ENCODE measurements at places on chromosomes 13 and 19.

GRCh38 chr19:29773141-29773540 is 38.6 kb upstream of the CCNE1 start:
- no peak for DNase-seq

- DNase-seq, result no peak
Observed at GRCh38 chr13:43269037-43269481, 245.7 kb downstream of the DNAJC15 start.

DNA sequence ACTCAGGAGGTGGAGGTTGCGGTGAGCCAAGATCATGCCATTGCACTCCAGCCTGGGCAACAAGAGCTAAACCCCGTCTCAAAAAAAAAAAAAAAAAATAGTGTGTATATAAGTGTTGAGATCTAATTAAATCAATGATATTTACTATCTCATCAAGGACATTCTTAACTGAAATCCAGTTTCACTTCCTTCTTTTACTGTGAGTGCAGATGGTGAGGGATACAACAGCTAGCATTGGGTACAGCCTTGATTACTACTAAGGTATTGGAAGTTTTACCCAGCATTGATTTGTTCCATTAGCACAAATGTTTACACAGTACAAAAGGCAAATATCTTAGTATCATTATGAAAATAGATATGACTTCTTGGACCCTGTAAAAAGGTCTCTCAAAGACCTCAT is 546.6 kb downstream of the KCTD12 start:
- no peak for DNase-seq

GRCh38 chr19:13561461-13561860 is 55.2 kb upstream of the CACNA1A start:
- DNase-seq, result no peak

GRCh38 chr19:4358709-4359626 is 15.6 kb downstream of the MPND start:
- DNase-seq, result no peak

- no peak for DNase-seq
Observed at GRCh38 chr13:85236413-85236812, 562.8 kb downstream of the SLITRK6 start.

GRCh38 chr19:4379383-4380253 is 20.7 kb downstream of the SH3GL1 start:
- no peak for DNase-seq

GRCh38 chr13:40706439-40706838 is 40.0 kb upstream of the FOXO1 start:
- DNase-seq, result no peak

- no peak for DNase-seq
Observed at GRCh38 chr13:29907670-29908069, 57.3 kb upstream of the UBL3 start.

DNA sequence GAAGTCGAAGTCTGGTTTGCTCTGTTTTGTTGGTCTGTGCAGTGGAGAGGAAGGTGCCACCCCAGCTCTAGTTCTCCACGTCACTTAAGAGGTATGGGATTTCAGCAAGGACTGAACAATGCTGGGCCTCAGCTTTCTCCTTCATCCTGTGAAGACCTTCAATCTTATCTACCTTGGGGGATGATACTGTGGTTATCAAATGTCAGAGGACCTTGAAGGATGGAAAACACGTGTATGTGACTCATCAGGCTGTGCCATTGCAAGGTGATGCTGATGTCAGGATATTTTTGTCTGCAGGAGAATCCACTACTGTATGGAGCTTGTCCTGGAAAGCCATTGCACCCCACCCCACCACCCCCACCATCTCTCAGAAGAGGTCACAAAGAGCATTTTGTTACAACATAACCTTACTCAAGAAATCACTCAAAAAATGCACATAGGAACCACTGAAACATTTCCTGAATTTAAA is 81.4 kb upstream of the UQCRFS1 start:
- no peak for DNase-seq
